Hair follicular keratinocyte (primary cell): ENCODE measurements at places on chromosomes 12 and 14. TPM values are rescaled to one million over a fixed set of nuclear protein-coding genes. Genes with fewer than 3 reads are reported as not detected.

CLEC12A gene
- total RNA-seq, result not detected in 2 replicates

PMCH gene
- not detected in 2 replicates for total RNA-seq

CLEC1B gene
- not detected in 2 replicates for total RNA-seq

KCNK10 gene
- 0.08 and 0.31 TPM in 2 replicates for total RNA-seq

ACOT6 gene
- not detected in 2 replicates for total RNA-seq

KRT79 gene
- not detected in 2 replicates for total RNA-seq

CD27 gene
- not detected in 2 replicates for total RNA-seq

EID3 gene
- total RNA-seq, result 0.78 and 1.1 TPM in 2 replicates

INHBC gene
- not detected in 2 replicates for total RNA-seq

SLC39A2 gene
- 0.15 and 0.31 TPM in 2 replicates for total RNA-seq

ADAMTS20 gene
- not detected in 2 replicates for total RNA-seq

LMO3 gene
- total RNA-seq, result 0.04 TPM in 1 of 2 replicates, not detected in the other

NR4A1 gene
- 2.5 and 3.1 TPM in 2 replicates for total RNA-seq

HNF1A gene
- total RNA-seq, result not detected in 2 replicates

FOXN4 gene
- not detected in 2 replicates for total RNA-seq

GAS2L3 gene
- total RNA-seq, result 5.4 and 9.0 TPM in 2 replicates

PTHLH gene
- 243 and 391 TPM in 2 replicates for total RNA-seq

KRT80 gene
- total RNA-seq, result 0.11 and 0.55 TPM in 2 replicates

LRP1-AS gene
- total RNA-seq, result not detected in 2 replicates

CDCA4 gene
- total RNA-seq, result 30.6 and 60.8 TPM in 2 replicates

HOXC12 gene
- 0.31 and 0.80 TPM in 2 replicates for total RNA-seq

ST8SIA1 gene
- 2.1 and 4.7 TPM in 2 replicates for total RNA-seq

PRR4 gene
- total RNA-seq, result 0.31 TPM in 1 of 2 replicates, not detected in the other

TNFAIP2 gene
- 1.2 and 3.3 TPM in 2 replicates for total RNA-seq

CDH24 gene
- 6.0 and 8.8 TPM in 2 replicates for total RNA-seq

BEGAIN gene
- 1.1 and 3.0 TPM in 2 replicates for total RNA-seq

CLEC9A gene
- total RNA-seq, result not detected in 2 replicates

ETFBKMT gene
- total RNA-seq, result 0.57 and 0.86 TPM in 2 replicates

TMTC3 gene
- total RNA-seq, result 34.6 and 36.9 TPM in 2 replicates

FGD6 gene
- 31.1 and 53.5 TPM in 2 replicates for total RNA-seq

SCN8A gene
- total RNA-seq, result 0.23 and 0.30 TPM in 2 replicates
